NCI-H510A (cell line): ENCODE measurements at places on chromosomes 5 and 9.

GRCh38 chr5:171907725-171908343 is 98.6 kb downstream of the FBXW11 start:
- no peak for DNase-seq

DNA sequence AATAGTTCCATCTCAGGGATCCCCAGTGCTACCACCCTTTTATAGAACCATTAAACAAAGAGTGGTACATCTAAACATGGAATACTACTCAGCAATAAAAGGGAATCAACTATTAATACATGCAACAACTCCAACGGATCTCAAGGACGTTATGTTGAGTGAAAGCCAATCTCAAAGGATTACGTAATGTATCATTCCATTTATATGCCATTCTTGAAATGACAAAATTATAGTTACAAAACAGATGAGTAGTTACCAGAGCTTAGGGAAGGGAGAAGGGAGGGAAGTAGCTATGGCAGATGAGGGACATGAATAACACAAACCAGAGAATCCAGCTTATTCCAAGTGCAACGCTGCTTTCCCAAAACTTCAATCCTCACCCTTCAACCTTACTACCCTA is 69.5 kb downstream of the ACTL7B start:
- DNase-seq = no peak

DNA sequence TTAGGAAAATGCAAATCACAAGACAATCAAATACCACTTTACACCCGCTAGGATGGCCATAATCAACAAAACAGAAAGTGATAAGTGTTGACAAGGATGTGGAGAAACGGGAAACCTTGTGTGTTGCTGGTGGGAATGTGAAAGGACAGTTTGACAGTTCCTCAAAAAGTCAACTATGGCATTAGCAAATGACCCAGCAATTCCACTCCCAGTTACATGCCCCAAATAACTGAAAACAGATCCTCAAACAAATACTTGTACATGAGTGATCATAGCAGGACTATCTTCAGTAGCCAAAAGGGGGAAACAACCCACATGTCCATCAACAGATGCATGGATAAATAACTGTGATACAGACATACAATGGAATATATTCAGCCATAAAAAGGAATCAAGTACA is 21.2 kb downstream of the RASGEF1C start:
- no peak for DNase-seq

GRCh38 chr5:104859437-104859836 is 1296.8 kb upstream of the NUDT12 start:
- DNase-seq = no peak

- no peak for DNase-seq
These were observed 415.0 kb downstream of the KCTD16 start for GRCh38 chr5:144585681-144586080.

GRCh38 chr5:142246258-142246657 is 78.6 kb downstream of the SPRY4 start:
- no peak for DNase-seq

- DNase-seq = no peak
These were observed 174.0 kb upstream of the SNX2 start for GRCh38 chr5:122600924-122601323.

- DNase-seq = no peak
These were observed 171.4 kb upstream of the CDH10 start for GRCh38 chr5:24816206-24816605.

GRCh38 chr9:137739371-137740309 is 120.8 kb downstream of the EHMT1 start:
- DNase-seq = no peak

DNA sequence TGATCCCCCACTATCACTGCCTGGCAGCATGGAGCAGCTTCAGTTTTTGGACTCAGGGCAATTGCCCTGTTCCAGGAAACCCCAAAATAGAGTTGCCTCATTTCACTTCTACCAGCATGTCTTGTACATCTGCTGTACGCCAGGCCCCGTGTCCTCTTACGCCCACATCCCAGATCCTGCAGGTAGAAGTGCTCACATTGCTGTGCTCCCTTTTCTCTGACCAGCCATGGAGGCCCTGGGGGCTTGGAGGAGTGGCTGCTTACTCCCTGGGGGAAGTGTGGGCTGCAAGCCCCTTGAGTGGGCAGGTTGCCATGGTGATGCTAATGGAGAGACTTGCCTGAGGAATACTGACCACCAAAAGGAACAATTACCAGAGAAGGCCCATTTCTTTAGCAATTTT is 55.6 kb upstream of the KCNIP1 start:
- no peak for DNase-seq

- no peak for DNase-seq
These were observed 651.6 kb upstream of the RORB start for GRCh38 chr9:73845539-73845938.

DNA sequence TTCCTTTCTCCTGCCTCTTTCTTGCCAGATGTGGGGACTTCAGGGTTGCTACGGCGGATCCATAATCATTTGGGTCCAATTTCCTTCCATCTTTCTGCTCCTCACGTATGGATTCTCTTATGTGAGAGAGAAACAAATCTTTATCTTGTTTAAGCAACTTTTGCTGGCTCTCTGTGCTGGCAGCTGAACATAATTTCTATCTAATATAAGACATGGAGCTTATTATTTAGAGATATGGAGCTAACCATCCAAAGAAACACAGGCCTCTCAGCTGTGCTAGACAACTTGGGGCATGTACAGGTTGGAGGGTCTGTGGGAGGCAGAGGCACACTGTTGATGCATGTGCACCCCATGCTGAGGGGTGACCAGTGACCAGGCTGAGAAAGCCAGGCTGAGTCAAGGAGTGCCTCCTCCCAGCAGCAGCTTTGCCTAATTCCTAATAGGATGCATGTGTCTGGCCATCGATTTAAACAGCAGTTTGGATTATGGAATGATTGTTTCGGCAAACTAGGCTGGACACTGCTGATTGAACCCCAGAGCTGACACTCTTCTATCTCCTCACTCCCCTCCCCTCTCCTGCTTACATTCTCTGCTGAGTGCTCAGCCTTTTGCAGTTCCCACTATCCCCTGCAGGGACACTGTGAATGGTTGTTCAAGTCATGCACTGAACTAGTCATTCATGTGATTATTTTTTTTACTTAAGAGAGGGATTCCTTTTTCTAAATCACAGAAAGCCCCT is 195.8 kb downstream of the ERCC6L2 start:
- DNase-seq = no peak

GRCh38 chr5:59583151-59583809 is 310.2 kb downstream of the PDE4D start:
- no peak for DNase-seq

- no peak for DNase-seq
These were observed 18.9 kb downstream of the ADAMTS2 start for GRCh38 chr5:179326122-179326927.

GRCh38 chr9:136119061-136119882 is 597 bp upstream of the TMEM250 start:
- no peak for DNase-seq
